ENCODE measurements at places on chromosomes 6 and 20.
A peak's percentile ranks its signal among the peaks of the same experiment; 100 is the strongest.

DNA sequence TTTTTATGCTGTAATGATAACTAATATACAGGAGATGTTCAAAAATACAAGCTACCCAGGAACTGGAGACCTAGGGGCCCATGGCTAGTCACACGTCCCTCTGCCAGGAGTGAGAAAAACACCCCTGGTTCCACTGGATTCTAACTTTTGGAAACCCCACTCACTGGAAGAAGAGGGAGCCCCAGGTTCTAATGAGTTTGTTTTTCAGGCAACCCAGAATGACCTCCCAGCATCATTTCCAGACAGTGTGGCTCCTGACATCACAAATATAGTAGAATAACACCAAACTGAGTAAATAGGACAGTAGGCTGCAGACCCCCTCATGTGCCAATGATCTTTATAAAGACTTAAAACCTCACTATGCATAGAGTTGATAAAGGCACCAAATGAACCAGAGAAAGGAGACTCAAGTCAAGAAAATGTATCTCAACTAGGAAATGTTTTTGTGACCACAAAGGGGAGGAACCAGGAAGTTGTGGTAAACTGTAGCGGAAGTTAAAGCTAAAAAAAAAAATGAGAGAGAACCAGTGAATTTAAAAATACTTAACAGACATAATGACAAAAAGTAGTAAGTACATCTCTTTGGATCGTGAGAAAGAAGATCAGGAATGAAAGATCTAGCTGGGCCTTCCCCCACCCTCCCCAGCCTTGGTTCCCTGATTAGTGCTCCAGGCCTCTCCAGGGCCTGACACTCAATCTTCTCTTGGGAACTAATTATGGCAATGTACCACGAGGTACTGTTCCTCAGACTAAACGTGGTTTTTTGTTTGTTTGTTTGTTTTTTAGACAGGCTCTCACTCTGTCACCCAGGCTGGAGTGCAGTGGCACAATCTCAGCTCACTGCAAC, 19.8 kb downstream of the HLA-E start:
- peak; percentile 88 for DNase-seq
- H3K36me3 ChIP-seq: no peaks in the 10 kb centered on the region
- H3K27ac ChIP-seq: peak overlapping the region; percentile 65
- no peaks in the 10 kb centered on the region for H3K27me3 ChIP-seq
- peaks cover 75% of the 10 kb centered on the region for H3K4me1 ChIP-seq
- peak overlapping the region; percentile 36 for H3K4me3 ChIP-seq

GRCh38 chr6:84651583-84651982, 112.8 kb downstream of the TBX18 start:
- no peaks in the 10 kb centered on the region for H3K36me3 ChIP-seq
- no peak for DNase-seq
- no peaks in the 10 kb centered on the region for H3K27me3 ChIP-seq
- H3K4me1 ChIP-seq: no peaks in the 10 kb centered on the region

DNA sequence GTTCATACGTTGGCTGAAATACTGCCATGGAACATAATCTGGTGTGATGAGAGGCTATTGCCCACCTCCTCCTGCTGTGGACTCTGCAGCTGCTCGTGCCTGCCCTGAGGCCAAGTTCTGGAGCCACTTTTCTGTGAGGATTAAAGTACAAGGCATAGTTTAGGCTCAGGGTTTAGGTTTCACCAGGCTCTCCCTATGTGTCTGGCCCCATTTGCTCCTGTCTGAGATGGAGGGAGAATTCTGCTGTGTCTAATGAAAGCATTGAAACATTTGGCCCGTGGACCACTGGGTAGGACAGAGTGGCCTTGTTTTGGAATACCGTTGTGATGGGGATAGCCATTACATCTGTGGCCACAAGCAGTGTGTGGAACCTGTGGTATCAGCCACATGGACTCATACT, 5.9 kb downstream of the WRNIP1 start:
- DNase-seq: no peak
- no peaks in the 10 kb centered on the region for H3K27me3 ChIP-seq
- H3K4me1 ChIP-seq: peaks cover 24% of the 10 kb centered on the region
- H3K4me3 ChIP-seq: no peak overlapping the region

DNA sequence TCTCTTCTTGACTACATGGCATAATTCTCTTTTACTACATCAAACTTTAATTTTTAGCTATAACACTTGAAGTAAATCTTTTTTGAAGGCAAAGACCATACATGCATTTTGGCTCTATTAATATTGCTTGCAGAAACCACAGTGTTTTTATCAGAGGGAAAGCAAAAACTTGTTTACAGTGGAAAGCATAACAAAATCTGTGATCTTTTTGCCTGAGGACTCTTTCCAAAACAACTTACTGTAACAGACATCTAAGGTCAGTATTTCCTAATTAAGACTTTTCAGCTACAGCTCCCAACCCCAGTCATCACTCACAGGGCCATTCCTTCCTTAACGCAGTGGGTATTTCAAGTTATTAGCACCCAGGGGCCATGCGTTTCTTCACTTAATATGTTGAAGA, 274.7 kb downstream of the CDKAL1 start:
- DNase-seq: no peak
- no peaks in the 10 kb centered on the region for H3K36me3 ChIP-seq
- H3K27ac ChIP-seq: no peak overlapping the region

GRCh38 chr20:10542442-10542841, 107.3 kb downstream of the SLX4IP start:
- no peak for DNase-seq
- no peaks in the 10 kb centered on the region for H3K27me3 ChIP-seq
- H3K27ac ChIP-seq: no peak overlapping the region
- no peaks in the 10 kb centered on the region for H3K36me3 ChIP-seq

- H3K4me3 ChIP-seq: no peak overlapping the region
- no peak for DNase-seq
- no peaks in the 10 kb centered on the region for H3K36me3 ChIP-seq
- H3K27ac ChIP-seq: no peak overlapping the region
- no peaks in the 10 kb centered on the region for H3K27me3 ChIP-seq
These were observed 16.9 kb downstream of the SRC start for GRCh38 chr20:37362821-37363220.

DNA sequence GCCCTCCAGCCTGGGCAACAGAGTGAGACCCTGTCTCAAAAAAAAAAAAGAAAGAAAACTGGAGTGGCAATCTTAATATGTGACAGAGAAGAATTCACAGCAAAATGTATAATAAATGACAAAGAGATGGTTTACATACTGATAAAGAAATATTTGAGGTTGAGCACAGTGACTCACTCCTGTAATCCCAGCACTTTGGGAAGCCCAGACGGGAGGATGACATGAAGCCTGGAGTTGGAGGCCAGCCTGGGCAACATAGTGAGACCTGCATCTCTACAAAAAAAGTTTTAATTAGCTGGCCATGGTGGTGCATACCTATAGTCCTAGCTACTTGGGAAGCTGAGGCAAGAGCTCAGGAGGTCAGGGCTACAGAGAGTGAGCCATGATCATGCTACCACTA, 12.4 kb upstream of the DEFB118 start:
- no peaks in the 10 kb centered on the region for H3K36me3 ChIP-seq
- no peak overlapping the region for H3K27ac ChIP-seq
- no peak overlapping the region for H3K4me3 ChIP-seq
- H3K4me1 ChIP-seq: no peaks in the 10 kb centered on the region

GRCh38 chr6:134938896-134939295, 11.0 kb downstream of the ALDH8A1 start:
- no peaks in the 10 kb centered on the region for H3K36me3 ChIP-seq
- H3K27ac ChIP-seq: no peak overlapping the region
- no peak overlapping the region for H3K4me3 ChIP-seq
- H3K27me3 ChIP-seq: no peaks in the 10 kb centered on the region

- H3K27me3 ChIP-seq: peaks cover 16% of the 10 kb centered on the region
- no peaks in the 10 kb centered on the region for H3K4me1 ChIP-seq
- no peaks in the 10 kb centered on the region for H3K36me3 ChIP-seq
- H3K4me3 ChIP-seq: no peak overlapping the region
- no peak overlapping the region for H3K27ac ChIP-seq
These were observed 37.0 kb downstream of the FOXF2 start for GRCh38 chr6:1426416-1426815.

DNA sequence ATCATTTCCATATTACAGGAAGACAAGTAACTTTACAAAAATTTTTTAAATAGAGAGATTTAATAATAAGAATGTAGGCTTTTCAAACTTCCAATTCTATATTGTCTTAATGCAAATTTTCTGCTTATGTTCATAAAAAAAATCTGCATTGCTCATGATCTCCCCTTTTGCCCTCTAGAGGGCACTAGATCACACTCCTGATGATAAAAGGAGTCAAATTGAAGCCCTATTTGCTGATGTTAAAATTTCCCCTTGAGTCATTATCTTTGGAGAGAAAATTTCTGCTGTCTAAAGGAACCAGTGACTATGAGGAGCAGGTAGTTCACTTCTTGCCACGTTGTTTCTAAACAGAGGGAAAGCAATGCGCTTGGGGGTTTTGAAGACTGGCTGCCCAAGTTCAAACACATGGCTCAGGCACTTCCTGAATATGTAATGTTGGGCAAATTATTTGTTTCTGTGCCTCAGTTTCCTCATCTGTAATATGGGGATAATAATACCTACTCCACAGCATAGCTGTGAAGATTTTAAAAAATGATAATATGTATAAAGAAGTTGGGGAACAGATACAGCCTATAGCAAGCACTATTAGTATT, 874.2 kb downstream of the TFAP2A start:
- H3K36me3 ChIP-seq: no peaks in the 10 kb centered on the region
- H3K4me3 ChIP-seq: no peak overlapping the region
- no peak overlapping the region for H3K27ac ChIP-seq
- H3K27me3 ChIP-seq: no peaks in the 10 kb centered on the region

DNA sequence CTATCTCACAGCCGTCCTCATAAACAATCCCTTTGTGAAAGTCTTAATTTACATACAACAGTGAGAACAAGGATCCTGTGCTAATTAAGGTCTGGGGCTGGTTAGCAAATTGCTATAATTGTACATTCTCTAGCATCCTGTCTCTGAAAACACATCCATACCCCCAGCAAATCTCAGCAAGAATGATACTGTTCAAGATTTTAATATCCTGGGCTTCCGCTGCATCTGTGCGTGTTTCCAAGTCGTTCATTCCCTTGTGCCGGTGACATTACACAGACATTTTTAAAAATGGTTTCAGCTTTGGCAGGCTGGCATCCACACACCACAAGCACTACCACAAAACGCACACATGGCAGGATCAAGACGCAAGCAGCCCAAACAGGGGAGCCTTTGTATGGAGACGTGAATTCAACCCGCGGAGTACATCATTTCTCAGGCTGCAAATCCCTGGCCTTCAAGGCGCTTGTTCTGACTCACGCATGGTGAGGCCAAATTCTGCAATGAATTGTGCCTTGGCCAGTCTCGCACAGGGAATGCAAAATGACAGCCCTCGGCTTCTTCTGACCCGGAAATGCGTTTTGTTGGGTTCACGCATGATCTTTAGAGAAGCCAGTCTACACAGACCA, 20.3 kb downstream of the ZMYND8 start:
- no peak overlapping the region for H3K4me3 ChIP-seq
- no peak overlapping the region for H3K27ac ChIP-seq
- peaks cover 21% of the 10 kb centered on the region for H3K4me1 ChIP-seq
- no peak for DNase-seq

DNA sequence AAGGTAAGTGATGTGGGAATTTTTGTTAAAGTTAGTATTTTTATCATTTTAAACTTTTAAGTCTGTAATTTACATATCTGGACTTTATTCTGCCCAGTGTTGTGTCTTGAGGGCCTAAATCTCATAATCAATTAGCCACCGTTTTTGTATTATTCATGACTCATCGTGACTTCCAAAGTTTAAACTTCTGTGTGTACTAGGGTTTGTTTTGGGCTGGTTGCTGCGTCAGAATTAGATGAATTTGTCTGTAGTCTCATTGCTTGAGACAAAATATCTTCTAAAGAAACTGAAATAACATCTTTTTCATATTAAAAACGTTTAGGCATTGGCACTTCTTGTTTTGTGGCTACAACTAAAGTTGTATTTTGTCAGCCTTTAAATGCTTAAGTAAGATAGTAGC, 41.3 kb downstream of the CDYL start:
- no peaks in the 10 kb centered on the region for H3K36me3 ChIP-seq
- H3K4me1 ChIP-seq: peaks cover 26% of the 10 kb centered on the region
- DNase-seq: no peak

- no peak overlapping the region for H3K27ac ChIP-seq
- no peaks in the 10 kb centered on the region for H3K27me3 ChIP-seq
- H3K4me3 ChIP-seq: no peak overlapping the region
- no peak for DNase-seq
- no peaks in the 10 kb centered on the region for H3K4me1 ChIP-seq
- H3K36me3 ChIP-seq: no peaks in the 10 kb centered on the region
These were observed 51.6 kb downstream of the SPTLC3 start for GRCh38 chr20:13060327-13060726.

GRCh38 chr6:111173946-111174345, 86.6 kb downstream of the SLC16A10 start:
- no peak overlapping the region for H3K4me3 ChIP-seq
- H3K4me1 ChIP-seq: peaks cover 11% of the 10 kb centered on the region
- H3K36me3 ChIP-seq: no peaks in the 10 kb centered on the region
- no peaks in the 10 kb centered on the region for H3K27me3 ChIP-seq
- no peak overlapping the region for H3K27ac ChIP-seq

DNA sequence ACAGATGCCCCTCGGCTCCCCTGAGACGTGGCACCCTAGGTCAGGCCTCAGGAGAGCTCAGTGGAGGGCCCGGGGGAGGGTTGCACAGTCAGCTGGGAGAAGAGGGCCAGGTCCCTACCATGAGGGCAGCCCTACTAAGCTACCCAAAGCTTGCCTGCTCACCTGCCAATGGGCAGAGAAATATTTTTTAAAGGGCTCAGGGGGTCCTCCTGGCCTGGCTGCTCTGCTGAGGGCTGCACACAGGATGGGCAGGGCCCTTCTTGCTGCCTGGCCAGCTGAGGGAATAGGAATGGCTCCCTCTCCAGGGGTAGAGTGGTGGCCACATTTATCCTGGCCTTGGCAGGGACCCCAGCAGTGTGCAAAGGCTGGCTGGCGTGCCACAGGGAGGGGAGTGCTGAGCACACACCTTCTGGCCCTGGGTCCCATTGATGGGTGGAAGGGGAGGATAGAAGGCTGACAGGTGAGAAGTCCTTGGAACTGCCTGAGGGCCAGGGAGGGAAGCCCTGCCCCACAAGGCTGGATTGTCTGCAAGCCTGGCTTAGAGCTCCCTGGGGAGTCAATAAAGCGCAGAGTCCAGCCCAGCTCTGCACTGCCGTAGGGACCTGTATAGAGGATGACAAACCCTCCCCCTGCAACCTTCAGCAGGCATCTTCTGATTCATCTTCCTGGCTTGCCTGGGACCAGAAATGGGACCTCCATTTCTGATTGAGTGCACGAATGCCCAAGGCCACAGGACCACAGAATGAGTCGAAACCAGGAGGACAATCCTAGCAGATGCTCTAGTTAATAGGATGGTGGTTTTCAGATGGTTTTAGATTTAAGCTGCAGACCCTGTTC, 62.1 kb downstream of the NOL4L start:
- no peak overlapping the region for H3K4me3 ChIP-seq
- peaks cover 72% of the 10 kb centered on the region for H3K4me1 ChIP-seq
- DNase-seq: no peak
- no peaks in the 10 kb centered on the region for H3K27me3 ChIP-seq
- peaks cover 60% of the 10 kb centered on the region for H3K36me3 ChIP-seq

Data from CD4-positive, alpha-beta T cell (primary cell).